Aortic smooth muscle cell (primary cell): ENCODE measurements at places on chromosomes 1 and 21. TPM values are rescaled to one million over a fixed set of nuclear protein-coding genes. Genes with fewer than 3 reads are reported as not detected.

The MARK1 gene
- 1.3 and 2.1 TPM in 2 replicates for total RNA-seq

The TMPRSS2 gene
- total RNA-seq: not detected in 2 replicates

The LORICRIN gene
- not detected in 2 replicates for total RNA-seq

The GJA9 gene
- not detected in 2 replicates for total RNA-seq

The BARHL2 gene
- not detected in 2 replicates for total RNA-seq

The AMPD1 gene
- total RNA-seq: not detected in 2 replicates

The TAS1R1 gene
- 0.40 and 0.44 TPM in 2 replicates for total RNA-seq

The SRRM1 gene
- total RNA-seq: 22.7 and 25.1 TPM in 2 replicates

The OR2L2 gene
- under 0.01 TPM in 2 replicates for total RNA-seq

The ETNK2 gene
- total RNA-seq: 0.37 and 0.53 TPM in 2 replicates

The NUCKS1 gene
- 133 and 136 TPM in 2 replicates for total RNA-seq

The LY9 gene
- not detected in 2 replicates for total RNA-seq

The SYT14 gene
- 0.13 and 0.44 TPM in 2 replicates for total RNA-seq
